ENCODE measurements at places on chromosomes 3 and 15.

GRCh38 chr3:35908366-35909232 is 269.3 kb downstream of the ARPP21 start:
- peak; percentile 1 for DNase-seq

DNA sequence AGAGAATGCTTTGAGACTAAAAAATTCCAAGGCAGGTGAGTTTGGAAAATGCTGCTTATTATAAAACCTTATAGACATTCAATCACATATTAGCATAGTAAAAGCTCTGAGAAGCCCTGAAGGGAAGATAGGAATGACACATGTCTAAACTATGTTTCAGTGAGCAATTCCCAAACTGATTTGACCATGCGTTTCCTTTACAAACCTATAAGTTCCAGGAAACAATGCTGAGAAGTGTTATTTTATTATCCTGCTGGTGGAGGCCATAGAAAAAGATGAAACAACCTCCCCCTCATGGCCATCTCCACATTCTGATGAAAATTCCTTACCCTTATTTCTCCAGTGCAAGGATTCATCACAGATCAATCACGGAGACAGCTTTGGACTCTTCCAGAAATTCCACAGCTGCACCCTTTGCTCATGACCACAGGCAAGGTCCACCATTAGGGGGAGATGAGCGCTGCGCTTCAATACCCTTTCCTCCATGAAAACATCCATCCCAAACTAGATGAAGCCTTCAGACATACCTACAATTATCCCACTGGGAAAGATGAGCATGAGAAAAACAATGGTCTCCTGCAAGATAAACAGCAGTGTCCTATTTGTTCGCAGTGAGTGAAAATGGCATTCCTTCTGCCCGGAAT is 372.1 kb downstream of the MAGI1 start:
- DNase-seq, result no peak

- DNase-seq, result no peak
Measured at GRCh38 chr3:113614402-113614801, 82.0 kb downstream of the USF3 start.

GRCh38 chr3:31880020-31880419 is 101.0 kb downstream of the OSBPL10 start:
- DNase-seq, result no peak

GRCh38 chr3:69130689-69131088 is 8.3 kb upstream of the LMOD3 start:
- DNase-seq, result no peak

- no peak for DNase-seq
Measured at GRCh38 chr3:134486577-134487041, 752 bp downstream of the CEP63 start.

GRCh38 chr3:159910991-159911663 is 77.5 kb upstream of the IL12A start:
- DNase-seq, result no peak

DNA sequence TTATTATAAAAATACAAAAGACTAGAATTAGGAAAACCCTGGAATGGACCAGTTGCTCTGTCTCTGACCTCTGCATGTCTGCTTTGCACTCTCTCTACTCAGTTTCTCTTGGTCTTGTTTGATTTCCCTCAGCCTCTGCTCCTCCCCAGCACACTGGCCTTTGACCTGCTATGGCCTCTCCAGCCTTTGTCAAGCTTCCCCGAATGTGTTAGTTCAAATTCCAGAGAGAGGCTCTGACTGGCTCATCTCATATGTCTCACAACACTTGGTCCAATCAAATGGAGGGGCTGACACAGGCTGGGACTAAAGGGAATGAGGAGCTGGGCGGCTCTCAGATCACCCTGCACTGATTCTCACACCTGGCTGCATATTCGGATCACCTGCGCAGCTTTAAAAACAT is 52.4 kb upstream of the CMTM8 start:
- DNase-seq, result no peak

- no peak for DNase-seq
Measured at GRCh38 chr15:97941572-97941971, 18.9 kb upstream of the ARRDC4 start.

DNA sequence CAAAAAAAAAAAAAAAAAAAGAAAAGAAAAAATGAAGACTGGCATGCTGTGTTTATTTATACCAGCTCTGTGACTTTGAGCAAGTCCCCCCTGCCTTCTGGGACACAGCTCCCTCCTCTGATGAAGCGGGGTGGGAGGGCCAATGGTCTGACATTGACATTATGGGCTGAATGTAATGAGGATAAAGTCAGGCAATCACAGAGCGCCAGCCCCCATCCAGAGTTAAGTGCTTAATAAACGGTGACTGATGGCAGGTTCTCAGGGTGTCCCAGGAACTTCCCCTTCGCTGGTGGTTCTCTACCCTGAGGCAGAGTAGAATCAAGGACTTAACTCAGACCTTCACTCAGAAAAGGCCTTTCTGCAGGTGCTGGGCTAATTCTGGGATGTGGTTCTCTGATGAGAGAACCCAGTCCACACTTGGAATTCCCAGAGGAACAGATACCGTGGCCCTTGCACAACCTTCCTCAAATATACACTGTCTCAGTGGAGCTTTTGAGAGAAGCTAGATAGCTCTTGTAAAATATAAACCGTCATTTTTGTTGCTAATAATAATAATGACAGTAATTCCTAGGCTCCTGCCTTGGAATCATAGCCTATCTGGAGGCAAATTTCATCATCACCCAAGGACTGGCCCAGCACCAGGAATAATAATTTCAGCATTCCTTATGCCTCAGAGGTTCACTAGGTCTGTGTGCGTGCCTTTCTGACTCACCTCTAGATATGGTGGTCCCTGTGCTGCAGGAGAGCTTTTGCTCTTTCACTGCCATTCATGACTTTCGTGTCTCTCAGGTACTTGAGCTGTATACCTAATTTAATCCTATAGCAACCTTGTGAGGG is 115.8 kb downstream of the RPLP1 start:
- DNase-seq, result no peak

- DNase-seq, result no peak
Measured at GRCh38 chr15:80052597-80053304, 6.7 kb upstream of the ZFAND6 start.

DNA sequence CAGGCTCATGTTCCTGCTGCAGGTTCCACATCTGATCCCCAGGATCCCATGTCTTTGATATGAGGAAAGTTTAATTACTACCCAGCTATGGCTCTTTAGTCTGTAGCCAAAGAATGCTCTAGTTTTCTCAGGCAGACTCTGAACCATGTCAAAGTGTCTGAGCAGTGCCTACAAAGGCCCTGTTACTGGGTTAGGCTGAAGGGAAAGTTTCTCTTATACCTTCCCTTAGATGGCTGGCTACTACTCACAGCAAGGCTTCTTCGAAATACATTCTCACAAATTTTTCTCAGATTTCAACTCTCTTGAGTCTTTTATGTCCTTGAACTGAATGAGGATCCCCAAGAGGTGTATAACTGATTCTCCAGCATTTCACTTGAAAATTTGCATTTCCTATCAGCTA is 102.4 kb downstream of the NR1D2 start:
- DNase-seq, result no peak

DNA sequence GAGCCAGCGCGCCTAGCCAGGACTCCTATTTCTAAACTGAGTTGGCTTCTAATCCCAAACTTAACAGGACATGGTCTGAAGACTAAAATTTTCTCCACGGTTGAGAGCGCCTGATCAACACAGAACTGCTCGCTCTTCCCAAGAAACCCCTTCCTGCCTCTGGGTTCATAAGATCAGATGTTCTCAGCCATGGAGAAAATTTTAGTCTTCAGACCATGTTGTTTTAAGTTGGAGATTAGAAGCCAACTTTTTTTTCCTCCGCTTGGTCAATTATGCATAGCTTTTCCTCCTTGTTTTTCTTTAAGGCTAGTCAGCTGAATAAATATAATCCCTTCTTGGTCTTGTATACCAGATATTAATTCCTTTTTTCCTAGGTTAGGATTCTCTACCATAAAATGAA is 356.6 kb upstream of the ADAMTS9 start:
- no peak for DNase-seq

GRCh38 chr3:39850716-39851032 is 41.3 kb downstream of the MYRIP start:
- no peak for DNase-seq

- DNase-seq, result no peak
Measured at GRCh38 chr3:187227658-187228258, 30.5 kb downstream of the RTP1 start.

GRCh38 chr3:5198986-5199731 is 11.7 kb downstream of the EDEM1 start:
- DNase-seq, result no peak

GRCh38 chr3:171345107-171345843 is 114.9 kb downstream of the TNIK start:
- DNase-seq, result no peak

DNA sequence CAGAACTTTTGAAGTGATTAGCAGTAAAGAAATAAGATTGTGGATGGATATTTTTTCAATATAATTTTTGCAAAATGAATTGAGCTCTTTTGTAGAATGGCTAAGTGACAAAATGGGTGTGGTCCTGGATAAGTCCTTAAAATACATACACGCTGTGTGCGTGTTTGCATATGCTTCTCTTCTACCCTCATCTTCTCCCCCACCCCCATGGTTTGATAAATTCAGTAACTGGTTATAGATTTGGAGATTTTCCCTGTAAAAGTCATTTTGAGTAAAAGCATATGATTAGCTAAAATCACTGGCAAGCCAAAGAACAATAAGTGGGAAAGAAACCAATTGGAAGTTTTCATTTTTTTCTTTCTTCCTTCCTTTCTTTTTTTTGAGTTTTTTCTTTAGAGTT is 453.9 kb upstream of the MDFIC2 start:
- DNase-seq, result no peak

DNA sequence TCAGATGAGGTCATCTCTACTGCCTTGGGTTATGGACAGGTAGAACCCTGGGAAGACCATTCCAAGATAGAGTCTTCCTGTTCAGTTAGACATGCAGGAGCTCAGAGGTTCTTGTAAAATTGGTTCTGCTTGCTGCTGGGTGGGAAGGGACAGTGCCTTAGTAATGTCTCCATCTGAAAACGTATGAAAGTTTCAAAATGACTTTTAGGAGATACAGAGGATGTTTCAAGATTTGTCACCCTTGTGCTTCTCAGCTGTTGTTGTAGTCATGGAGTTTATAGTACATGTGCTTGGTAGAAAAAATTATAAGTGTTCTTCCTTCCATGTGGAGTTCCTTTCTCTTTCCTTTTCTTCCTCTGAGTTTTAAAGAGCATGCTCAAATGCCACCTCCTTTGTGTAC is 885.2 kb upstream of the CFAP20DC start:
- peak; percentile 15 for DNase-seq

DNA sequence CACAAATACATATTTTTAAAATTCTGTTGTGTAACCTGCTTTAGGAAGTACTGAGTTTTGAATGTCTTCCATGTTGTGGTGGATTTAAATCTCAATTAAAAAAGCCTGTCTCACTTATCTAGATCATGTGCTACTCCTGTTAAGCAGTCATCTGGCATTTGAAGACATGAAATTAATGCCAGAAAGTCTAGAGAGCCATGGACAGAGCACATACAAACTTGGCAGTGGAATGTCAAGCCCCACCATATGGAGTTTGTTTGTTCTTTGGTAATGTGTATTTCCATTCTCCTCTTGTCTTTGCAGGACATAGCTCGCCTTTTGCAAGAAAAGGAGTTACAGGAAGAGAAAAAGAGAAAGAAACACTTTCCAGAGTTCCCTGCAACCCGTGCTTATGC is 39.3 kb upstream of the UTS2B start:
- DNase-seq, result no peak

DNA sequence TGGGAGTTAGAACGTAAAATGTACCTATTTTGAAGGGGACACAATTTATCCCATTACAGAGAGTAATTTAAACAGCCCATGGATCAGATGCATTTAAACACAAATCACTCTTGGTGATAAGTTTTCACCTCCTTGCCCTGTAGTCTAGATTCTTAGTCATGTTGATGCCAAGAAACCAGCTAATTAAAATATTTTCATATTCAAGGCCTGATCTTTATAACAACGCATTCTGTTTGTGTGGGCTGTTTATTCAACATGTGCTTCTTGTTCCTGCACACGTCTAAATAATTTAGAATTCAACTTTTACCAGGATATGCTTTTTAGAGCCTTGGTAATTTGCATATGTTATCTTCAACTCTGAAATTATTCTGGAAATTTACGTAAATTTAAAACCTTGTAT is 25.8 kb downstream of the SNX1 start:
- no peak for DNase-seq

DNA sequence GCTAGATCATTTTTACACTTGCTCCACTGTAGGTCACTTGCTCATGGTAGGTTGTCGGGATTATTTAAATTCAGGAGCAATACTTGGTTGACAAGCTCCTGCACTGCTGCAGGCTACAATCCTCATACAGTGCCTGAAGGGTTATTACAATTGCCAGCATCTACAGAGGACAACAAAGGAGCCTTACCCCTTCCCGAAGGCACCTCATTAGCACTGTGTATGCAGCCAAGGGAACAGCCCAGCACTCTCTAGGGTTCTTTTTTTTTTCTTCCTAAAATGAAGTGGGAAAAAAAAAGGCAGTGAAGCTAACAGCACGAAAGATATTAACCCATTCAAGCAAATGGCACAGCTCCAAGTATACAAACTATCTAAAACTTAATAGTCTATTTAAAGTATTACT is 142.7 kb downstream of the ULK4 start:
- DNase-seq, result no peak

GRCh38 chr15:95017666-95018328 is 786.4 kb downstream of the MCTP2 start:
- no peak for DNase-seq

All from GM12891 (cell line).